ENCODE measurements at places on chromosomes 6 and 20. TPM values are rescaled to one million over a fixed set of nuclear protein-coding genes. Genes with fewer than 3 reads are reported as not detected.

Gene OPRM1
- not detected for polyA plus RNA-seq

Gene CLPSL2
- polyA plus RNA-seq, result not detected

Gene C6orf136
- polyA plus RNA-seq, result 14.1 TPM

Gene ADGRF4
- not detected for polyA plus RNA-seq

Gene HCK
- polyA plus RNA-seq, result 17.2 TPM

Gene TCF15
- not detected for polyA plus RNA-seq

Gene GSTA4
- 4.4 TPM for polyA plus RNA-seq

Gene CEP162
- 4.9 TPM for polyA plus RNA-seq

Gene TLDC2
- 0.10 TPM for polyA plus RNA-seq

Gene TUBE1
- polyA plus RNA-seq, result 14.1 TPM

Gene DEFB124
- not detected for polyA plus RNA-seq

Gene VARS2
- 51.0 TPM for polyA plus RNA-seq

Gene DDO
- polyA plus RNA-seq, result not detected

Gene BMP5
- not detected for polyA plus RNA-seq

Gene STX11
- polyA plus RNA-seq, result 37.7 TPM

Data from GM12878 (cell line).